ENCODE measurements at places on chromosomes 2 and 18.

- no peak for DNase-seq
Measured at GRCh38 chr18:79816981-79817606, 19.4 kb downstream of the KCNG2 start.

DNA sequence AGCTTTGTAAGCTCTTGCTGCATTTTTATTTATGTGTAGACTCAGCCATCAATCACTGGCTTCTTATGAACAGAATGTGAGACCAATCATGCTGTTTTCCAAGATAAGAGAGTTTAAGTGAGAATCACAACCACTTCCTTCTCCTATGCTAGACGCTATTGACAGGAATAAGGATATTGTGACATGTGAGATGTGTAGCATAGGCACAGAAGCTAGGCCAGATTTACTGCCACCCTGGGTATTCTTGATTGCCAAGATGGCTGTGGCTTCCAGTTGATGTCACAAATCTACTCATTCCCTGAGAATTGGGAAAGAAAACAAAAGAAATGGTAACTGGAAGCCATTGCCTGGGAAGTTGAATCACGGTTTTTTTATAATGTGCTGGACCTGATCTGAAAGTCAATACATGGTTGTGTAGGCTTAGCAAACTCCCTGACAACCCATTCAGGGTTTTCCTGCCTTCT is 49.9 kb downstream of the RAB27B start:
- no peak for DNase-seq

- DNase-seq, result no peak
Measured at GRCh38 chr2:182717416-182717815, 1.4 kb downstream of the DNAJC10 start.

DNA sequence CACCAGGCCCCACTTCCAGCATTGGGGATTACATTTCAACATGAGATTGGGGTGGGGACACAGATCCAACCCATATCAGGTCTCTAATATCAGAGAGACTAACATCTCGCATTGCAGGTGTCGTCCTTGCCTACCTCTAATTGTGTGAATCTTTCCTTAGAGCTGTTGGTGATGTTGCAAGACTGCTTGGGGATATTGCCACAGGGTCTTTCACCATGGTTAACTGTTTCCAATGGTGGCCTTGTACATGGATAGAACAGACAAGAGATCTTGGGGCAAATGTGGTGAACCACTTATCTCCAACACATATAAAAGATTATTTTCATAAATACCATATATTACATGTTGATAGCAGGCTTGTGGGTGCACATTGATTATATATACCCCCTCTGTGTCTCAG is 270.3 kb upstream of the LINC00305 start:
- no peak for DNase-seq

DNA sequence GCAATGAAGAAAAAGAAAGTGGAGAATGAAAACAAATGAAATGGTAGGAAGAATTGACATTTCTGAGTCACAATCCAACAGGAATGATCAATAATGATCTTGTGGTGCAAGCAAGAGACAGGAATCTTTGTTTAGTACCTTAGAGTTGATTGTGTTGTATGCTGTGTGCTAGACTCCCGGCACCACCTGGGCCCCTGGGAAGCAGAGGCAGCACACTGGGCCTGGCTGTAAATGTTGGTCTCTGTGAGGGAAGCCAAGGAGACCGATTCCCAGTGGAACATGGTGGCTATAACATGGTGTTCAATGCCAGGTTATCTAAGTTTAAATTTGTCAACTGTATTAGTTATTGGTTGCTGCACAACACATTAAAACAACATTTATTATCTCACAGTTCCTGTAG is 9.8 kb upstream of the CWC22 start:
- no peak for DNase-seq

- DNase-seq, result no peak
Measured at GRCh38 chr2:112805542-112805941, 21.2 kb upstream of the IL1A start.

- no peak for DNase-seq
Measured at GRCh38 chr2:2580341-2580740, 249.3 kb upstream of the MYT1L start.

- no peak for DNase-seq
Measured at GRCh38 chr2:47662552-47662951, 120.4 kb upstream of the MSH6 start.

DNA sequence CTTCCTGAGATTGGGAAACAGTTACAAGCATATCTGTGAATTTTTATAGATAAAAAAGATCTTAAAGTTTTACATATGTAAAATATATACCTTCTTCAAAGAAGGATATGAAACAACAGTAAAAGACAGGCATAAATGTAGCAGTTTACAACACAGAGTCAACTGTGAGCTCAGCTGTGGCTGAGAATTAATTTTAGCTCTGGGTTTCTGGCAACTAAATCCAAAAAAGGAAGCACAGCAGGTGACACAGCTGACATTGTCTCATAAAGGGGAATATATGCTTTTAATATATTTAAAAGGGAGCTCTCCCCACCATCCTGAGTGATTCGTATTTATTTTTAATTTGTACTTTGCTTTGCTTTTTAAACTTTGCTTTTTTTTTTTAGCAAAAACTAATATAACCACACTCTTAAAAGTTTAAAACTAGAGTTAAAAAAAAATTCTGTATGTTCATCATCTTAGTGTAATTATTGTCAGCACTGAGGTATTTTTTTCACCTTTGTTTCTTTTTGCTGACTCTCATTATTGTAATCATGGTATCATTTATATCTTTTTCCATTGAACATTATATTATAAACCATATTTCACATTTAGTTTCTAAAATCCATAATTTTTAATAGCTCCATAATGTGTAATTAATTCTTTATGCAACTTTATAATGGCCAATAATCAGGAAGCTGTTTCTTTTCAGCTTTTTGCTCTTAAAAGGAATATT is 6.7 kb downstream of the TUBB6 start:
- no peak for DNase-seq

DNA sequence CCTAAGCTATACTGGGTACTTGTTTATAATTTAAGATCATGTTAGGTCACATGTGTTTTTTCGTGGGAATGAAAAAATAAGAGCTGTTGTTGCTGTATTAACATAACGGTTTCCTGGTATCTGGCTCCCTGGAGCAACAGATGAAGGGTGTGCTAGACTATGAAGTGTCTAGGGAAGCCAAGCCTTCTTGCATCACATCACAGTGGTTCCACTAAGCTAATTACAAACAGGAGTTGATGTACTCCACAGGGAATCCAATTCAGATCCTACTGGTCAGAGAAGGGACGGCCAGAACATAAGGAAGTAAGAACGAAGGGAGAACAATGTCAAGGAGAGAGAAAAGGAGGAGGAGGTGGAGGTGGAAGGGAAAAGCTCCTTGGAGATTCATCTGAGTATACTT is 193.0 kb upstream of the CYP26B1 start:
- DNase-seq, result no peak

DNA sequence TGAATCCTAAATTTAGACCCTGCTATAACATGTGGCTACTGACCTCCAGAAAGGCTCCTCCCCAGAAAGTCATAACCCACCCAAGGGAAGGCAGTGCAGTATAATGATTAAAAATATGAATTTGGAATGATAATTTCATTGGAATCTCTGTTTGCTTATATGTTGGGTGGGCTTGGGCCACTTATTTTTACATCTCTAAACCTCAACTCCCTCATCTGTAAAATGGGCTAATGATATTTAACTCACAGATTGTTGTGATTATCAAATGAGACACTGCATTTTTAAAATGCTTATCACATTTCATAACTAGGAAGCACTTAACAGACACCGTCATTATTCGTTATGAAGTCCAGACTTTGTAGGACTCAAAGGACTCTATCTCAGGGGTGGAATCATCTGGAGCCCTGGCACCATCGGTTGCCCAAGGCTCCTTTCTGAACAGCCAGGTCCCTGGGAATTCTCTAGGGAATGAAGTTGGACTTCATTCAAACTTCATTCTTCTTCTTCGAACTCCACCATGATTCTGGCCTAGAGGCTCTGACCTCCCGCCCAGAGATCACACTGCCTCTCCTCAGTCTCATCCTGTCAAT is 33.1 kb upstream of the RMDN2 start:
- no peak for DNase-seq

DNA sequence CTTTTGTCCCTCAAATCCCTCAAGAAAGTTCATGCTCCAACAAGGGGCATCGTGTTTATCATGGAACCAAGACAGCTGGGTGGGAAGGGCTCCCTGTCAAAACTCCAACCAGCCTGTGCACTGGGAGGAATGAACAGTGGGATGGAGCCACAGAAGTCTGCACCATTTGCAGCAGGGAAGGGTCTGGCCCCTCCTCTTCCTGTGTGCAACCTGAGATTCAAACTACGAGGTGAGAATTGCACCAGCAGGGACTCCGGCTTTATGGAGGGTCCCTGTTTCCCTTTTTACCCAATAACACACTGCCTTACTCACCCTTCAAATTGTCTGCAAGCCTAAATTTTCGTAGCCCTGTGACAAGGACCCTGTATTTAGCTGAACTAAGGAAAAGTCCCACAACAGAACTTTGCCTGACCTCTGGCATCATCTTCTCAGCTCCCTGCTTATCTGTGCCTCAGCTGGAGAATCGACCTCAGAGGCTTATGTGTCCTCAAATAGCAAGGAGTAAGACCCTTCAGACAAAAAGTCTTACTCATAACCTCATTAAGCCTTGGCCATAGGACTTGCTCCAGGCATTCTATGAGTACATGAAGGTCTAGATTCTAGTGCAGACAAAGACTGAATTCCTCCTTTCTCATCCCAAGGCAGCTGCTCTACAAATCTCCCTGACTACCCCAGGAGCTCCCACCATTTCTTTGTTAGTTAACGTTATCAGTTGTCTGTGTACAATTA is 178.3 kb upstream of the SERPINE2 start:
- no peak for DNase-seq

- no peak for DNase-seq
Measured at GRCh38 chr18:34801774-34802173, 91.7 kb downstream of the DTNA start.

- no peak for DNase-seq
Measured at GRCh38 chr2:191318037-191318728, 73.0 kb downstream of the MYO1B start.

GRCh38 chr2:105777506-105778055 is 32.9 kb downstream of the NCK2 start:
- no peak for DNase-seq

DNA sequence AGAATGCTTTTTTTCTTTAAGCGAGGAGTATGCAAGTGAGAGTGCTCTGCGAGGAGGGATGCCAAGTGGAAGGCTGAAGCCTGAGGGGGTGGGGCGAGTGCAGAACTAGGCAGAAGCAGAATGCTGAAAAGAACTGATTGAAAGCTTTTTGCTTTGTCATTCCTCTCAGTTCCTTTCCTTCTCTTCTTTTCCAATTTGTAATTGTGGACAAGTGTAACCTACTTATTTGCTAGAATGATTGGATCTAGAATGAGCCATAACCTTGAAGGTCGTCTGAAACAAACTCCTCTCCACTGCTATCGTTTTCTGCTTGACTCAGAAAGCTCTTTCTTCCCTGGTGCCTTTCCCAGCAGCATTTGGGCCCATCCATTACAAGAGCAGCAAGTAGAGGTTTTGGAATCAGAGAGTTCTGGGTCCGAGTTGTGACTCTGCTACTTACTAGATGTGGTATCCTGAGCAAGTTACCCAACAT is 115.3 kb downstream of the METTL8 start:
- no peak for DNase-seq

GRCh38 chr2:74577448-74577847 is 22.9 kb downstream of the DOK1 start:
- no peak for DNase-seq

- DNase-seq, result no peak
Measured at GRCh38 chr2:144233317-144233716, 286.6 kb downstream of the ZEB2 start.

- no peak for DNase-seq
Measured at GRCh38 chr2:61090386-61090921, 24.8 kb downstream of the SANBR start.

GRCh38 chr2:105790461-105791149 is 45.9 kb downstream of the NCK2 start:
- DNase-seq, result no peak

DNA sequence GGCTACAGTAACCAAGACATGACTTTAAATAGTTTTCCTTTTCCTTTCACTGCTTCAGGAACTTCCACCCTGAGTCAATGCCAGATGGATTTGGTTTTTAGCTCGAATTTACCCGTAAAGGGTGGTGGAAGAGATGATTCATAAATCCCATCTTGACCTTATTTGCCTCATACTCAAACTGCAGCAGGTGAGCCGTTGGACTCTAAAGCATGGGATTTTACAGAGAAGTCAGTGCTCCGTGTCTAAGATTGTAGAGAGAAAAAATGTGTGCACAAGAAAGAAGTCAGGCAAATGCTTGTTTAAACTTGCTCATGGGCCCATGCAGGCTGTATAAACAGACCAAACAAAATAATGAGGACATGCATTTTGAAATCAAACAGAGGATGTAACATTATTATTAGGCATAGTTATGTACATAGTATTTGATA is 369.7 kb upstream of the TRIB2 start:
- DNase-seq, result no peak

GRCh38 chr2:30095402-30095801 is 51.4 kb upstream of the YPEL5 start:
- no peak for DNase-seq

- DNase-seq, result no peak
Measured at GRCh38 chr18:73431620-73432019, 563.8 kb upstream of the NETO1 start.

DNA sequence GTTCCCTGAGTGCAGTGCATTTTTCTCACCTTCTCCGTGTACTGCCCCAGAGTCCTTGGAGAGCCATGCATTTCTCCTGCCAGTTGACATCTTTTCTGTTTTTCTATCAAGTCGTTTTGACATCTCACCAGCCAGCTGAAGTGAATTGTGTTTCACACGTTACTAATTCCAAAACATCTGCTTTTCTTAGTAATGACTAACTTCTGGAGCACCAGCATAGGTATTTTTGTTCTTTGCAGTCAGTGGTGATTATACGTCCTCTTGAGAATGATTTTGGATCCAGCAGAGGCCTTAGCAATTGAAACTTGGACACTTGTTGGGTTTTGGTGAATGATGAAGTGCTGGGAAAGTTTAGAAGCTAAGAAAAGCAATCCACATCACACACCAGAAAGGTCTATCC is 112.5 kb downstream of the PIK3C3 start:
- DNase-seq, result no peak

DNA sequence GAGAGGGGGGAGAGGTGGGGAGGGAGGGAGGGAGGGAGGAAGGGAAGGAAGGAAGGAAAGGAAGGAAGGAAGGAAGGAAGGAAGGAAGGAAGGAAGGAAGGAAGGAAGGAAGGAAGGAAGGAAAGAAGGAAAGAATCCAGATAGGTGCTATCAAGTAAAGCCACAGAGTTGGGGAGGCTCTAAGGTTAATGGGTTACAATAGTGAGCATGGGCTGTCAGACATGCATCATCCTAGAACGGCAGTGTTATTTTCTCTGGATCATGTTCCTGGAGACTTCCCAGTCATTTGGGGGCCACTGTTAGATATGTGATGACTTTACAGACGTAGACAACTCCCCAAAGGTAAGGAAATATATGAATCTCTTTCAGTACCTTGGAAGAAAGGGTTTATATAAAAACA is 31.1 kb downstream of the CDK15 start:
- no peak for DNase-seq

- DNase-seq, result no peak
Measured at GRCh38 chr2:127951026-127951425, 65.3 kb upstream of the AMMECR1L start.
